ENCODE measurements at places on chromosomes 16 and 17. TPM values are rescaled to one million over a fixed set of nuclear protein-coding genes. Genes with fewer than 3 reads are reported as not detected.

DNA sequence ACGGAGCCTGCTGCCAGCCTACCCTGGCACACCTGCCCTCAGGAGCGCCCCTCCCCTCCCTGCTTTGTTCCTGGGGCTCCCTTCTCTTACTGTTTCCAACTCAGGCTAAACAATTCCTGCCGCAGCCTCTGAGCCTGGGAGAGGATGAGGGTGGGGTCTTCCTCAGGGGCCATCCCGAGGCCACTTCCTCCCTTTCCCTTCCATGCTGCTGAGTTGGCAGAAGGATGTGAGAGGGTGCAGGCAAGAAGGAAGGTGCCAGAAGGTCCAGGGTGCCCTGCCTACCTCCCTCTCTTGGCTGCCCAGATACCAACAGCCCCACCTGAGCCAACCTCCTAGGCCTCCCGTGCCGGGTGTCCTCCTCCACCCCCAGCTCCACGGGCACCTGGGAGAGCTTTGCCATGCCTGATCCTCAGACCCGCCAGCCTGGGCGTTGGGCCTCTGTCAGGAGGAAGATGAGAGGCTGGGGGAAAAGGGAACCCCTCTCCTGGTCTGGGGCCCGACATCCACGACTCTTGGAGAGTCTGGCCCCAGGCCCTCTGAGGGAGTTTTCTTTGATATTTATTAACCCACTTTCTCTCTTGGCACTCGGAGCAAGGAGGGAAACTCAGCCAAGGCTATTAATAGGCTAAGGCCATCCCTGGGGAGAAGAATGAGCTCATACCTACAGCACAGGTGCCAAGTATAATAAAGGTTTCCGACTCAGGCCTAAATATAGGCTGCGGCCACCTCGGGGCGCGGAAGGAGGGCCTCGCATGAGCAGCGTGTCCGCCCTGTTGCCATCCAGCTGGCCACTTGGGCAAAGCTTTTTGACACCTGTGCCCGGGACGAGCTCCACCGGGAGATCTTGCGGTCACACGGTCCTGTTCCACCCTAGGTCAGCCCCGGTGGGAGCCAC lies 232.0 kb downstream of the ENGASE start:
- H3K27me3 ChIP-seq, result no peaks in the 10 kb centered on the region
- DNase-seq, result no peak
- H3K27ac ChIP-seq, result no peak overlapping the region

- no peak for DNase-seq
- H3K27me3 ChIP-seq, result no peaks in the 10 kb centered on the region
- peaks cover 73% of the 10 kb centered on the region for H3K4me1 ChIP-seq
- H3K27ac ChIP-seq, result no peak overlapping the region
- no peak overlapping the region for H3K4me3 ChIP-seq
- peaks cover 14% of the 10 kb centered on the region for H3K36me3 ChIP-seq
Observed at GRCh38 chr17:75335315-75335714, 46.1 kb upstream of the SLC25A19 start.

- no peaks in the 10 kb centered on the region for H3K4me1 ChIP-seq
- no peaks in the 10 kb centered on the region for H3K27me3 ChIP-seq
- no peak overlapping the region for H3K4me3 ChIP-seq
- H3K27ac ChIP-seq, result no peak overlapping the region
- H3K36me3 ChIP-seq, result no peaks in the 10 kb centered on the region
- DNase-seq, result no peak
Observed at GRCh38 chr17:72684405-72685020, 408.0 kb downstream of the SLC39A11 start.

DNA sequence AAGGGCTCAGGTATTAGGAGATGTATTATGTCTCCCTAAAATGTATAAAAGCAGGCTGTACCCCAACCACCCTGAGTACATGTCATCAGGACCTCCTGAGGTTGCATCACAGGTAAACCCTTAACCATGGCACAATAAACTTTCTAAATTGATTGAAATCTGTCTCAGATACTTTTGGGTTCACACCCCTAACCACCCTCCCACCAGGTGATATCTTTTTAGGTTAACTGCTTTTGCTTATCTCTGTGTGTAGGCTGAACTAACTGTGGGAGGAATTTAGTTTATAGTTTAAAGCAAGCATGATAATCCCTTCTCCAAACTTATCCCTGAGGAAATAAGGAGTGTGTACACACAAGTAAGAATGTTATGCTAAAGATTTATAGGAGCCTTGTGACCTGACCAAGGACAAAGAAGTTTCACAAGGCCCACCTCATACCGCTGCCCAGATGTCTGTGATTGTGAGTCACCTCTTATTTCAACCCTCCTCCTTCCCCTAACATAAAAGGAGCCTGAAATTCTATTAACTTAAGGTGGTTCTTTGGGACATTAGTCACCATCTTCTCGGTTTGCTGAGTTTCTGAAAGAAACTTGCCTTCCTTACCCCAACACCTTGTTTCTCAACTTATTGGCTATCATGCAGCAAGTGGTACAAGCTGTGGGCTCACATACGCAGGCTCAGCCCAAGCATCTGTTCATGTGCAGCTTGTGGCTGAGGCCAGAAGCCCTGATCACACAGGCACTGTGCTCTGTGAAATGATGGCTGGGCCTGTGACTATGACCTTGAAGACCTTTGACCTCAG lies 11.3 kb downstream of the PRSS22 start:
- no peak overlapping the region for H3K4me3 ChIP-seq
- no peaks in the 10 kb centered on the region for H3K27me3 ChIP-seq
- peak; percentile 36 for DNase-seq
- no peak overlapping the region for H3K27ac ChIP-seq
- H3K4me1 ChIP-seq, result peaks cover 8% of the 10 kb centered on the region

GRCh38 chr17:50943575-50943933 lies 77.4 kb upstream of the TOB1 start:
- peak overlapping the region; percentile 77 for H3K27ac ChIP-seq
- H3K36me3 ChIP-seq, result no peaks in the 10 kb centered on the region
- peaks cover 15% of the 10 kb centered on the region for H3K4me1 ChIP-seq
- H3K4me3 ChIP-seq, result no peak overlapping the region
- DNase-seq, result no peak
- H3K27me3 ChIP-seq, result peaks cover 17% of the 10 kb centered on the region

DNA sequence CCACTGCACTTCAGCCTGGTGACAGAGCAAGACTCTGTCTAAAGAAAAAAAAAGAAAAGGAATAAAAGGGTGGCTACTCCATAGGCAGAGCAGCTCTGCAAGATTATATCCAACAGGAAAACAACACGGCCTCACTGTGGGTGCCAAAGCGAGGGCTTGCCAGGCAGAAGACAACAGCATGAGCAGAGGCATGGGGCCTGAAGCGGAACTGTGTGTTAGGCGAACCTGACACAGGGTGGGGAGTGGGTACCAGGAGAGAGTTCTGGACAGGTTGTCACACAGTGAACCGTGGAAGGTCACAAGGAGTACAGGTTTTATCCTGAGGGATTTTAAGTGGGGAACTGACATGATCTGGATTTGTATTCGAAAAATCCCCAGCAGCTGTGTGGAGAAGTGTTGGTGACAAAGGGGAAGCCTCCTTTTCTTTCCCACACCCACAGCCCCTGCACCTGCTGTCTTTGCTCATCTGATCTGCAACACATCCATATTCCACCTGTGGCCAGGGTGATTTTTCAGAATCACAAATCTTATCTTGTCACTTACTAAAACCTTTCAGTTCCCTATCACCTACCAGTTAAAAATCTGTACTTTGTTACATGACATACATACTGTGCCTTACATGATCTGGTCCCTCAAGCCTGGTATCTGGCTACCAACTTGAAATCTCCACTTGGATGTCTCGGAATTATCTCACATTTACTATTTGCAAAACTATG lies 23.2 kb upstream of the ARHGAP17 start:
- H3K4me1 ChIP-seq, result peaks cover 22% of the 10 kb centered on the region
- DNase-seq, result no peak
- H3K27ac ChIP-seq, result no peak overlapping the region

DNA sequence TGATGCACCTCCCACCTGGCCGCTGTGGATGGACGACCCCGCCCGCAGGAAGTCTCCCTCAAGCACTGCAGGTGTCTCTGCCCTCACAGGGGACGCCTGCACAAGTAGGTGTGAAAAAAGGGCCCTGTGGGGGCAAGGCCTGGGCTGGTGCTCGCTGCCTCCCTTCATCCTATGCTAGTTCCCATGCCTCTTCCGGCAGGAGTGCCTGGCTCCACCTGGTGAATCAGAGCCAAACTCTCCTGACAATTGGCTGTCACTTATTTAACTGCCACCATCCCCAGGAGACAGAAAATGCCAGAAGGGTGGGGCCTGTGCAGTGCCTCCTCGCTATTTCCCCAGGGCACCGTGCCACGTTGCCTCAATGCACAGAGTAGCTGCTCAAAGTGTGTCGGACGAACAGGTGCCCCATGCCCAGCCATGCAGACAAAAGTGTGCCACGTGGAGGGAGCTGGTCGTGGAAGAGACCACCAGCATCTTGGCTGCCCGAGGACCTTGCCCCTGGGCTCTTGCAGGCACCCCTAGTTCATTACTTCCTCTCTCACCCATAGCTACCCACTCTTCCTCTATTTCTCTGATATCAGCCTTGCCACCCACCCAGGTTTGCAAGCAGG lies 170.7 kb downstream of the SEC14L1 start:
- no peaks in the 10 kb centered on the region for H3K36me3 ChIP-seq
- H3K27ac ChIP-seq, result no peak overlapping the region
- H3K27me3 ChIP-seq, result no peaks in the 10 kb centered on the region

GRCh38 chr17:45753645-45754225 lies 30.4 kb upstream of the CRHR1 start:
- H3K27ac ChIP-seq, result no peak overlapping the region
- no peaks in the 10 kb centered on the region for H3K27me3 ChIP-seq
- peak; percentile 43 for DNase-seq
- H3K36me3 ChIP-seq, result no peaks in the 10 kb centered on the region
- no peak overlapping the region for H3K4me3 ChIP-seq

GRCh38 chr17:73614256-73614655 lies 30.0 kb downstream of the SDK2 start:
- peaks cover 7% of the 10 kb centered on the region for H3K4me1 ChIP-seq
- no peak overlapping the region for H3K4me3 ChIP-seq
- no peaks in the 10 kb centered on the region for H3K36me3 ChIP-seq
- no peak for DNase-seq

- no peak overlapping the region for H3K27ac ChIP-seq
- DNase-seq, result peak; percentile 73
- H3K27me3 ChIP-seq, result no peaks in the 10 kb centered on the region
- no peaks in the 10 kb centered on the region for H3K36me3 ChIP-seq
Observed at GRCh38 chr17:50168319-50168718, 2.5 kb downstream of the SGCA start.

- H3K4me3 ChIP-seq, result peak overlapping the region; percentile 2
- no peaks in the 10 kb centered on the region for H3K4me1 ChIP-seq
- no peak overlapping the region for H3K27ac ChIP-seq
- no peaks in the 10 kb centered on the region for H3K36me3 ChIP-seq
- DNase-seq, result no peak
- peaks cover 87% of the 10 kb centered on the region for H3K27me3 ChIP-seq
Observed at GRCh38 chr16:86286991-86287663, 223.2 kb upstream of the FOXF1 start.

DNA sequence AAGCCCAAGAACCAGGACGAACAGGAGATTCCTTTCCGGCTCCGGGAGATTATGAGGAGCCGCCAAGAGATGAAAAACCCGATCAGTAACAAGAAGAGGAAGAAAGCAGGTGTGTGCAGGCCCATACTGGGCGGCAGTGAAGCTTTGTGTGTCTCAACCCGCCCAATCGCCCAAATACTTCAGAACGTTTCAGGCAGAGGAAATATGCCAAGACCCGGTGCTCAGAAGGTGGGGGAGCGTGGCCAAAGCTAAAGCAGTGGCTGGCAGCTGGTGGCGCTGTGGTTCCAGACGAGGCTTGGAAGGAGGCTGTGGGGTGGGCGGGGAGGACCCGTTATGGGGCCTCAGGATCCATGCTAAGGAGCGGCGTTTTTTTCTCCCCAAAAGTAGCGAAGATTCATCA lies 1.2 kb downstream of the CCDC137 start:
- H3K36me3 ChIP-seq, result peaks cover 67% of the 10 kb centered on the region
- peak overlapping the region; percentile 96 for H3K4me3 ChIP-seq
- H3K27ac ChIP-seq, result no peak overlapping the region
- H3K27me3 ChIP-seq, result no peaks in the 10 kb centered on the region
- DNase-seq, result no peak

DNA sequence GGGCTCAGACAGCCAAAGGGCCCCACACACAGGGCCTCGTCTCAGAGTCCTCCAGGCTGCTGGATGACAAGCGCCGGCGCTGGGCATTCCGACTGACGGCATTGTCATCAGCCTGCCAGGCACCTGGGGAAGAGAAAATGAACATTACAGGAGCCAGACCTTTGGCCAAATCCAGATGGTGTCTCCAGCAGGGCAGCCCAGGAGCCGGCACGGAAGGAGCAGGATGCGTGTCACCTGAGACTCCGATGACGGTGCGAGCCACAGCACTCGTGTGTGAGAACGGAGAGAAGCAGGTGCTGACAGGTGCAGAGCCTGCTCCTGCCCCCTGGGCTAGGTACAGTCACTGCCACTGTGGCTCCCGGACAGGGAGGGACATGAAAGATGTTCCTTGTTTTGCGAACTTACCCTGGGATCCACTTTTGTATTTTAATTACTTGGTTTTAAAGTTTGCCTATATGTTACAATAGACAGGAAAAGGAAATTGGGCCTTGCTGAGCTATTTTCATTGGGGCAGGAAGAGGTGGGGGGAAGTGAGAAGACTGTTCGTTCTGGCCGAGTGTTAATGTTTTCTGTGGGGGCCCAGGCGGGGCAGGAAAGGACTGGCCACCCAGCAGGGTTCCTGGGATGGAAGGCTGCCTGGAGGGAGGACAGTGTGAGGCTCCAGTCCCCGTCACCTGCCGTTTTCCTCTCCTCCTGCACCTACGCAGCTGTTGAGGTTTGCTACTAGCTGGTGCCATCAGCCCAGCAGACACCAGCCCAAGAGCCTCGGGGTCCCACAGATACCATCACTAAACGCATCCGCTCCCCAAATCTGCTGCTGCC lies 4.4 kb upstream of the FOXJ1 start:
- H3K4me1 ChIP-seq, result peaks cover 46% of the 10 kb centered on the region
- peaks cover 14% of the 10 kb centered on the region for H3K27me3 ChIP-seq
- DNase-seq, result peak; percentile 90
- no peaks in the 10 kb centered on the region for H3K36me3 ChIP-seq
- H3K4me3 ChIP-seq, result no peak overlapping the region

DNA sequence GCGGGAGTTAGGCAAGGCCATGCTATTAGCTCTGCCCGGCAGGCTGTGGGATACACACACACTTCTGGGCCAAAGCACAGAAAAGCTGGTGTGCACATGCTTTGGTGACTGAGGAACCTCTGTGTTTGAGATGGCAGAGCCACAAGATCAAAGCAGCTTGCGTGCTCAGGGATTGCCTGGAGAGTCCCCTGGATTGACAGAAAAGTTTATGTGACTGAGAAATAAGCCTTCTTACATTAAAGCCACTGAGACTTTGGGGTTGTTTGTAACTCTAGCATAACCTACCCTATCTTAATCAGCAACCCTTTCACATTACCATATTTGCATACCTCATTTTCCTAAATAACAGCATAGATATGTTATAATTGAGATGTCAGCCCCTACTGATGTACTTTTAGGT lies 69.3 kb downstream of the MYO1D start:
- no peak for DNase-seq
- H3K27me3 ChIP-seq, result no peaks in the 10 kb centered on the region
- H3K36me3 ChIP-seq, result no peaks in the 10 kb centered on the region
- H3K4me3 ChIP-seq, result no peak overlapping the region
- no peak overlapping the region for H3K27ac ChIP-seq

GRCh38 chr17:37255432-37255831 lies 120.4 kb upstream of the C17orf78 start:
- DNase-seq, result no peak
- H3K36me3 ChIP-seq, result peaks cover 10% of the 10 kb centered on the region
- no peak overlapping the region for H3K27ac ChIP-seq
- no peaks in the 10 kb centered on the region for H3K4me1 ChIP-seq
- no peak overlapping the region for H3K4me3 ChIP-seq

The CCL17 gene
- not detected for total RNA-seq

The TRPV3 gene
- total RNA-seq, result 1.3 TPM

The TLCD1 gene
- 1.7 TPM for total RNA-seq

The MT1M gene
- 1.7 TPM for total RNA-seq

The VPS9D1 gene
- total RNA-seq, result 6.0 TPM

The NPIPB6 gene
- total RNA-seq, result not detected

The MYO15A gene
- 0.92 TPM for total RNA-seq

The FOXN1 gene
- not detected for total RNA-seq

The NHERF1 gene
- 41.9 TPM for total RNA-seq

Data from spleen (tissue), 13 donors.